Parietal lobe (tissue), 2 donors: ENCODE measurements at places on chromosomes 6 and 20. TPM values are rescaled to one million over a fixed set of nuclear protein-coding genes. Genes with fewer than 3 reads are reported as not detected.

Gene STMN3
- total RNA-seq = 107 TPM

Gene HTR1B
- total RNA-seq = 1.9 TPM

Gene IL17F
- not detected for total RNA-seq

Gene SPTLC3
- total RNA-seq = 0.63 TPM

Gene WFDC5
- total RNA-seq = not detected

Gene LGSN
- total RNA-seq = 0.63 TPM

Gene BPIFA1
- not detected for total RNA-seq

Gene HRH3
- 0.31 TPM for total RNA-seq

Gene PARD6B
- 9.4 TPM for total RNA-seq
